OCI-LY7 (cell line): ENCODE measurements at places on chromosomes 3 and 15.

GRCh38 chr3:184386047-184386806 is 6.4 kb downstream of the CHRD start:
- DNase-seq = no peak

DNA sequence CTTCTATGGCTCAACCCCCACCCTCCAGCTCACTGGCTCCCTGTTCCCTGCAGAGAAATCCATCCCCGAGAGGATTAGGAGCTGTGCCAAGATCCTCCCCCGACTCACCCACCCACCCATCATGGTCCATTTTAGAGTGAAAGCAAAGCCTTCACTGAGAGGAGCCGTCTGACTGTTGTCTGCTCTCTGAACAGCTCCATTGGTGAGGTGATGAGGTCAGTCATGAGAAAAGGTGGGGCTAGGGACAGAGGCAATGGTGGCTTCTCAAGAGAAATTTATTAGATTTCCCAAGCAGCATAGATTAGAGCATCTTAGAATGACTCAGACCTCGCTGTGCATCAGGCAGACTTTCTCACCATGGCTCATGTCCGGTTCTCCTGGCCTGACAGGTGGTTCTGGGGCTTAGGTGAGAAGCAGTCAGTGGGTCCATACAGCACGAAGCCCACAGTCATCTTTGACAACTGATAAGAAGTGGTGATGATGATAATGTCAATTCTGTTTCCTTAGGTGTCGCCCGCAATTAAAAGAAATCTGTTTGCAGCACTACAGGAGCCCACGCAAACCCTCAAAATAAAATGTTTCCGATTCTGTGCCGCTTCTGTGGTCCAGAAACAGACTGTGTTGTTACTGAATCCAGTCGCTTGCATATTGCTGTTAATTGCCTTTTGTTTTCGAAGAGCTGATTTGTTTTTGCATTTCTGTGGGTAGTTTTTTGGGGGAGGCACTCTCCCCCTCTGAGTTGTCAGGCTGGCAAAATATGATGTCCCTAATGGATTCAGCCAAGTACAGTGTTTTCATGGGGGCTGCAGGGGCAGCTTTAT is 24.8 kb upstream of the RHO start:
- no peak for DNase-seq

- peak; percentile 39 for DNase-seq
These were observed 146.2 kb downstream of the KLF13 start for GRCh38 chr15:31472636-31473384.

GRCh38 chr3:15495461-15496340 is 25.8 kb downstream of the COLQ start:
- no peak for DNase-seq

DNA sequence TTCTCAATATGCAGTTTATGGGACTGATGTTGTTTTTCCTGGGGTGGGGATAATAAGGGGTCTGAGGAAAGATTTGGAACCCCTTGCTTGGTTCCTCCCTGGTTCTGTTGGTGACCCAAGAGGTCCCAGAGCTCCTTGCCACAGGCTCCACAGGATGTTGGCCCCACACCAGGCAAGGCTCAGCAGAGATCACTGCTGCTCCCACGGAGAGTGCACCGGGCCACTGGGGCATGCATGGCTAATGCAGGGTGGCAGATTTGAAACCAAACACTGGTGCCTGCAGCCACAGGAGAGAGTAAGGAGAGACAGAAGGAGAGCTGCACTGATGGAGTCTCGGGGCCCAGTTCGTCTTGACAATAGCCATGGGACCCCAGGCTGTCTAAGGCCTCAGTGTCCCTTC is 2.5 kb downstream of the FAM107A start:
- DNase-seq = no peak
